ENCODE measurements at places on chromosomes 5 and 9.

- no peaks in the 10 kb centered on the region for H3K27me3 ChIP-seq
- H3K4me3 ChIP-seq = no peak overlapping the region
- H3K4me1 ChIP-seq = no peaks in the 10 kb centered on the region
- H3K36me3 ChIP-seq = no peaks in the 10 kb centered on the region
Measured at GRCh38 chr5:164518067-164518740, 1012.8 kb downstream of the MAT2B start.

GRCh38 chr5:146653560-146653959, 137.6 kb upstream of the GPR151 start:
- no peak for DNase-seq
- H3K36me3 ChIP-seq = no peaks in the 10 kb centered on the region
- H3K27me3 ChIP-seq = peaks cover 5% of the 10 kb centered on the region
- H3K4me3 ChIP-seq = no peak overlapping the region

DNA sequence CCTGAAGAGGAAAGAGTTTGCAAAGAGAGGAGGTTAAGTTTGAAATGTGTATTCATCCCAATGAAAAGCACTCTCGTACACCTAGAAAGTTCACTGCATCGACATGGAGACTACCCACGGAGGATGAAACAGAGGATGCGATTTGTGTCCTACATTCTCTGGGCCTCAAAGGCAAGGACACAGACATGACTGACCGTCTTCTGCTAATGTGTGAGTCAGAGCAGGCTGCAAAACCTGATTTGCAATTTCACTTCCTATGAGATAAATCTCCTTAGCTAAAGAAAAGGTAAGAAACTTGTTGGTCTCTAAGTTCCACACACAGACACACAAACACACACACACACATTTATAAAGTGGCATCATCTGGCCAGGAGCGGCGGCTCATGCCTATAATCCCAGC, 98.6 kb downstream of the GNAQ start:
- no peak overlapping the region for H3K27ac ChIP-seq
- no peak overlapping the region for H3K4me3 ChIP-seq
- no peak for DNase-seq
- peaks cover 8% of the 10 kb centered on the region for H3K36me3 ChIP-seq
- H3K27me3 ChIP-seq = no peaks in the 10 kb centered on the region

DNA sequence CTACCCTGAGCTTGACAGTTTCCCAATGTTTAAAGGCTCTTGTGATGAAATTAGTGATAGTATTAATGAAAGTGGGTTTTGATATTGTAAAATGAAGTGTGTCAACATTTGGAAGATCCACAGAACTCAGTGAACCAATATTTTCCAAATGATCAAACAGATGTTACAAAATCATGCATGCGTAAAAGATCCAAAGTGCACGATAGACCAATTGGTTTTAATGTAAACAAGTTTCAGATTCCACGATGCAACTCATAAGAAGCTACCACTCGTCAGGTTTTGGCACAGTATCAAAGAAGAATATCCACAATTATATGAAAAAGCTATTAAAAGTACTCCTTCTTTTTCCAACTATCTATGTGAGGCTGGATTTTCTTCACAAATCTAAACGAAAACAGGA, 82.3 kb downstream of the SLC38A9 start:
- peaks cover 20% of the 10 kb centered on the region for H3K36me3 ChIP-seq
- peaks cover 27% of the 10 kb centered on the region for H3K4me1 ChIP-seq
- no peak for DNase-seq
- no peaks in the 10 kb centered on the region for H3K27me3 ChIP-seq
- H3K27ac ChIP-seq = no peak overlapping the region

DNA sequence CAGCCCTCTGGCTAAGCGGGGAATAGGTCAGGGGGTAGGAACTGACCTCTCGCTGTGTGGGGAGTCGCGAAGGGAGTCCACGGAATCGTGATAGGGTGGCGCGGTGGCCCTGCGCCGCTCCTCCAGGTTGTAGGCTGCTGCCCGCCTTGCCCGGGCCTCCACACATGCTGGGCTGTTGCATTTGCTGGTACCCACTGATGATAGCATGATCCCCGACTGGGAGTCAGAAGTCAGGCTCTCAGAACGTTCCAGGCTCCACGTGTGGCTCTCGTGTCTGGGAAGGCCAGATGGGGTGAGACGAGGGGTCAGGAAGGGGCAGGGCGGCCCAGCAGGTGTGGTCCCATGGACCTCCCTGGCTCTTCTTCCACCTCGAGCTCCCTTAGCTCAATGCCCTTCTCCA, 56.0 kb downstream of the PSD2 start:
- no peaks in the 10 kb centered on the region for H3K36me3 ChIP-seq
- H3K27me3 ChIP-seq = peaks cover 31% of the 10 kb centered on the region
- H3K4me1 ChIP-seq = peaks cover 3% of the 10 kb centered on the region
- H3K27ac ChIP-seq = no peak overlapping the region

DNA sequence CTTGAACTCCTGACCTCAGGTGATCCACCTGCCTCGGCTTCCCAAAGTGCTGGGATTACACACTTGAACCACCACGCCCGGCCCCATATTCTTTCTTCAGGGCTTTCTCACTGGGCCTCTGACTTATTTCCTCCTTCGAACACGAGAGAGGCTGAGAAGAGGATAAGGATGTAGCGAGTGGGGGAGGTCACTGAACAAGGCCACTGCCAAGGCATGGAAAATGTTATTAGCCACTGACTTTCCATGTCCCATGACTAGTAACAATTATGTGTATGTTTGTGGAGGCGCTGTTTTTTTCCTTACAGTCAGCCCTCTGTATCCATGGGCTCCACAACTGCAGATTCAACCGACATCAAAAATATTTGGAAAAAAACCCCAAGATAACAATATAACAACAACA, 12.3 kb upstream of the FCHSD1 start:
- no peak overlapping the region for H3K4me3 ChIP-seq
- H3K27ac ChIP-seq = no peak overlapping the region
- no peaks in the 10 kb centered on the region for H3K27me3 ChIP-seq
- no peaks in the 10 kb centered on the region for H3K36me3 ChIP-seq
- no peak for DNase-seq
- H3K4me1 ChIP-seq = no peaks in the 10 kb centered on the region

GRCh38 chr9:30935730-30936129, 1448.7 kb upstream of the ACO1 start:
- DNase-seq = no peak
- H3K27me3 ChIP-seq = no peaks in the 10 kb centered on the region
- H3K36me3 ChIP-seq = no peaks in the 10 kb centered on the region

- no peak overlapping the region for H3K27ac ChIP-seq
- no peak for DNase-seq
- H3K36me3 ChIP-seq = no peaks in the 10 kb centered on the region
- no peak overlapping the region for H3K4me3 ChIP-seq
- peaks cover 6% of the 10 kb centered on the region for H3K27me3 ChIP-seq
- peaks cover 26% of the 10 kb centered on the region for H3K4me1 ChIP-seq
Measured at GRCh38 chr5:38420691-38421390, 135.6 kb downstream of the LIFR start.

- H3K4me1 ChIP-seq = peaks cover 17% of the 10 kb centered on the region
- H3K27ac ChIP-seq = no peak overlapping the region
- H3K36me3 ChIP-seq = peaks cover 22% of the 10 kb centered on the region
- H3K4me3 ChIP-seq = no peak overlapping the region
- H3K27me3 ChIP-seq = no peaks in the 10 kb centered on the region
- DNase-seq = no peak
Measured at GRCh38 chr5:134547579-134547978, 22.1 kb downstream of the JADE2 start.

DNA sequence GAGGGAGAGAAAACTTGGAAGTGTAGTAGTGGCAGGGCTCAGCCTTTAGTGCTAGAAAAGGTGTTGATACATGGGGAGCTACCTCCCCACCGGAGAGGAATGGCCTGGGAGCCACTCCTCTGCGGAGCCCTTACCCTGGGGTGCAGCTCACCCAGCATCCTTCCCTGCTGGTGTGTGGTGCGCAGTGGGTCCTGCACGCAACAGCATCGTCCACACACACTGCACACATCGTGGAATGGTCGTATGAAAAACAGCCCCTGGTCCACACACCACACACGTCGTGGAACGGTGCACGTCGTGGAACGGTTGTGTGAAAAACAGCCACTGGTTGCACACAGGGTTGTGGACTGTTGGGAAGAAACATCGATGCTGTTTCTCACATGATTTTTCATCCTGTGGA, 16.1 kb upstream of the AHRR start:
- H3K27ac ChIP-seq = no peak overlapping the region
- H3K27me3 ChIP-seq = no peaks in the 10 kb centered on the region
- no peak overlapping the region for H3K4me3 ChIP-seq

DNA sequence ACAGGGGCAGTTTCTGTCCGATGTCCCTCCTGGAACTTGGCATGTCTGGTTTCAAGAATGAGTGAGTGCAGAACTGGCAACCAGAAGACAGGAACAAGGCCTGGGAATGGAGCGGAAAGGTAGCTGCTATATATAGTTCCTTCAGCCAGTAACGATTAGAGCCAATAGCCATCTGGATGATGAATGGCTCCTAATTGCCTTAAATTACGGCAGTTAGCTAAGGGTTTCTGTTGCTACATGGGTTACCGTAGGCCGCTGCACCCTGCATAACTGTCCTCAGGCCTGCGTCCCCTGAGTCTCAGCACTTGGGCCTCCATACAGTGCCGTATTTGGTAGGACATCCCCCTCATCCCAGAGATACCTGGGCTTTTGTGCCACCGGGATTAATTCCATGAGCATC, 29.4 kb downstream of the WWC1 start:
- peaks cover 3% of the 10 kb centered on the region for H3K4me1 ChIP-seq
- no peak overlapping the region for H3K4me3 ChIP-seq
- no peaks in the 10 kb centered on the region for H3K36me3 ChIP-seq
- DNase-seq = no peak

DNA sequence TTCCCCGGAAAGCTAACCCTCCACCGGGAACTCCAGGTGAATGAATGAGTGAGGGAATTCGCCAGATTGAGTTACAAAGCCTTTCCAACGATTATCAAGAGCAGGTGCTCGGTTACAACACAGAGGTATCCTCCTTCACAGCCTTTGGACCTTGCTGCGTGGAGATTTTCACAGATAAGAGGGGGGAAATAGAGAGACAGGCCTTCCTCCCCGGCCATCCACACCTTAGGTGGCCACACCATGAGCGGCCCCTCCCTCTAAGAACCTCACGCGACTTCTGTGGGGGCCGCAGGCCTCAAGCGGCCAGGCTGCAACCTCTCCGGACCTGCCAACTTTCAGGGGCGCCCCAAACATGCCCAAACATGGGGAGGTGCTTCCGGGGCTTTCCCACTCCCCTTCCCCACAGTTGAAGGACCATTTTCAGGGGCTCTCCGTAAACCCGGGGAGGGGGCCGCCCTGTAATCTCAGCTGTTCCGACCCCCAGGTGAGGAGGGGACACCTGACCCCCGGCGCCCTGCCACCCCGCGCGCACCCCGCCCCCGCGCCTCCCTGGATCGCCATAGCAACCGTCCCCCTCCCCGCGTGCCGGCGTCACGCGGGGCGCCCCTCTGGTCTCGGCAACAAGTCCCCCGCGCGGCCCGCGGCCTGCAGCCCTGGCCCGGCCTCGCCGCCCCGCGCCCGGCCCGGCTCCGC, 603 bp downstream of the DENND1A start:
- H3K27me3 ChIP-seq = peaks cover 18% of the 10 kb centered on the region
- H3K4me3 ChIP-seq = peak overlapping the region; percentile 73
- H3K36me3 ChIP-seq = no peaks in the 10 kb centered on the region
- DNase-seq = no peak

DNA sequence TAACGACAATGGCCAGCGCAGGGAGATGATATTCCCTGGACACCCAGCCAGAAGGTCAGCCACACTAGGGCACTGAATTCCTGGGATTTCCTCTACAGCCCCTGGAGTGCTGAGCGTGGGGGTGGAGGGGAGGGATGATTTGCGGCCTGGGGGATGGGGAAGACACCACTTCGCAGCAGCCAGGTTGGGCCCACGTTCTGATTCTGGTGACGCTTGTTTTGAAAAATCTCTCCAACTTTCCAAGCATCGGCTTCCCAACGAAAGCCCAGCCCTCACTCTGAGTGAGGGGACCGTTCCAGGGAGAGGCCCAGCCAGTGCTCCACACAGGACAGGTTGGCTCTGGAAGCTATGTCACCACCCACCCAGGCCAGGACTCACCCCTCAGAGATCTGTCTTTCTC, 5.4 kb downstream of the GFPT2 start:
- H3K4me1 ChIP-seq = peaks cover 56% of the 10 kb centered on the region
- H3K27ac ChIP-seq = no peak overlapping the region
- peaks cover 9% of the 10 kb centered on the region for H3K36me3 ChIP-seq

- no peaks in the 10 kb centered on the region for H3K36me3 ChIP-seq
- peaks cover 1% of the 10 kb centered on the region for H3K4me1 ChIP-seq
- H3K27me3 ChIP-seq = no peaks in the 10 kb centered on the region
- no peak overlapping the region for H3K4me3 ChIP-seq
Measured at GRCh38 chr5:118405650-118406061, 582.7 kb downstream of the DTWD2 start.

DNA sequence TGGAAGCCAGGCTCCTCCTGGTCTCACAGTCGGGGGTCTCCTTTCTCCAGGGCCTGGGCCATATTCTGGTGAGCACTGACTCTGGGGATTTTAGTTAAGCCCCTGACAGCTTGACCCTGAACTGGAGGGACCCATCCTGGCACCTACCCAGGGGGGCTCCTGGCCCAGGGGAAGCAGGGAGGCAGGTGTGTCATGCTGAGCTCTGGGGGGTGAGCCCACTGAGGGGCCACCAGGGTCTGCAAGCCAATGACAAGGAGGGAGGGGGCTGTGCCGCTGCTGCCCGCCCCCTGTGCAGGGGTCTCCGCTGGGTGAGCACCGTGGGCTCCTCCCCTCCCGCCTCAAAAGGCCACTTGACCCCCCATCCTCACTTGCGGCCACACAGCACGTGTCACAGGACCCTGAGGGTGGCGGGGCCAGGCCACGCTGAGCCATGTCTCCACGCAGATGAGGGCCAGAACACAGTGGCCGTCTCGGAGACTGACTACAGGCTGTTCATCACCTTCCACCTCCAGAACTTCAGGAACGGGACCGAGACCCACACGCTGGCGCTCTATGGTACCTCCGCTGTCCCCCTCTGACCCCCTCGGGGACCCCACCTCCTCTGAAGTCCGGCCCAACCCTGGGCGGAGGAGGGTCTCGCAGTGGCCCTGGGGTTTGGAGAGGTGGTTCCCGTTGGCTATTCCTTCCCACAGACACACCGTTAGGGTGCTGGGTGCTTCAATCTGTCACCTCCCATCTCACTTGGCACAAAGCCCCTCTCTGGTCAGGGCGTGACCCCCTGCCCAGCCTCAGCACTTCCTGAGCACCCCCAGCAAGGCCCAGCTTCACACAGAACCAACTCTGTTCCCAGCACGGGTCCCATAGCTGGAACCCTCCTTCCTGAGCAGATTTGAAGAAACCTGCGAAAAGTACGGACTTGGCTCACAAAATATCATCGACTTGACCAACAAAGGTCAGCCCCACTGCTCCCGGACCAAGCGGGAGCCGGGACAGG, 2.0 kb downstream of the LCN9 start:
- no peak overlapping the region for H3K4me3 ChIP-seq
- no peaks in the 10 kb centered on the region for H3K36me3 ChIP-seq
- DNase-seq = no peak
- no peaks in the 10 kb centered on the region for H3K27me3 ChIP-seq
- H3K27ac ChIP-seq = no peak overlapping the region

DNA sequence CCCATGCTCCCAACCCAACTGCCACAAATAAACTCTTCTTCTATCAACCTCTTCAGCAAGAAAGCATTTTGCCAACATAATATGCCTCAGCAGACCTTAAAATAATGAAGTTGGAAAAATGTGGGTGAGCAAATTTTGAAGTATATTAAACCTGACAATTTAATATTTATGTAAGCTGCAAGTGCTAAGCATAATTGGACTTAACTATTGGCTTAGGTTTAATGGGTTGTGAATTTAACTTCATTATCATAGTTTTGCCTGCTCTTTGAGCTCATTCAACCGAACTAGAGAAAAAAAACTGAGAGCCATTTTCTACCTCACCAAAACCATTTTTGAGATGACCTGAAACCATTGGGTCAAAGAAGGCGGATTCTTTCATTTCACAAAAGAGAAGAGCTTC, 805.5 kb upstream of the DMAC1 start:
- no peaks in the 10 kb centered on the region for H3K27me3 ChIP-seq
- DNase-seq = no peak
- no peak overlapping the region for H3K4me3 ChIP-seq
- H3K4me1 ChIP-seq = no peaks in the 10 kb centered on the region

All from osteocyte (in vitro differentiated cells).